ENCODE measurements at places on chromosomes 6 and 20.

DNA sequence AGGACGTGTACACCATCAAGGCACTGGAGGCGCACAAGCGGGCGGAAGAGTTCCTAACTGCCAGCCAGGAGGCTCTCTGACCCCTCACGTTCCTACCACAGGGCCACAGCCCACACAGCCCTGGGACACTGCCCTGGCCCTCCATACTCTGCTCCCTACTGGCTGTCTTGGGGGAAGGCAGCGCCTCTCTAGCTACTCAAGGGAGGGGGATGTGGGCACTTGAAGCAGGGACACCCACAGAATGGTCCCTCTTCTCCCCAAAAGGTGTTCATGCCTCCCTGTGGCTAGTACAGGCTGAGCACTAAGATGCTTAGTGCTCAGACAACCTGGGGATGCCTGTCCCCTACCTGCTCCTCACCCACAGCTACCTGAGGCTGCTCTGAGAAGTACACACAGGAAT lies 2.5 kb downstream of the MEA1 start:
- no peak for DNase-seq

DNA sequence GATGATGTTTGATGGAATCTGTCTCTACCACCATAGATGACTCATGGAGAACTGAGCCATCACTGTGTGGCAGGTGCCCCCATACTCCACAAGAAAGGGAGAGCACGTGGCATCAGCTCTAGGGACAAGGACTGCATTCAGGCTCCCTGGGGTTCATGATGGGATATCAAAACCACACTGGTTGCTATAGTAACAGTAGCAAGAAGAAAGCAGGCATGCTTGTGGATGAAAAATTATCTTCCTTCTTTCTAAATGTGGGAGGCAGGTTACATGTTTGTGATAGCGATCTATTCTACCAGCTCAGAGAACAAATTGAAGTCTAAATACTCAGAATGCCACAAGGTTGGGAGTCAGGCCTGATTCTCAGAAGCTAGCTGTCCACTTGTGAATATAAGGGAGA lies 224.2 kb downstream of the ARHGAP18 start:
- DNase-seq = no peak

DNA sequence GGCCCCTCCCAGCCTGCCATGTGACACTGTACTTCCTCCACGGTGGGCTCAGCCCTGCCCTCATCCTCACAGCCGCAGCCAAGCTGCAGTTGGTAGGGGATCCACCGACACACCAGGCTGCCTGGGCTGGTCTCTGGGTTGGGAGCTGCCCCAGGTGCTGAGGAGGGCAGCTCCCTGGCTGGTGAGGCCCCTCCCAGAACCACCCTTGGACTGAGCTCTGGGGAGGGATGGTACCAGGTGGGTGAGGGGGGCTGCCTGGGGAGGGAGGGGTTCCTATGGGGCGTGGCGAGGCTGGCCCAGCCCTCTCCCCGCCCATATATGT lies 185 bp upstream of the TNFRSF6B start:
- DNase-seq = no peak

DNA sequence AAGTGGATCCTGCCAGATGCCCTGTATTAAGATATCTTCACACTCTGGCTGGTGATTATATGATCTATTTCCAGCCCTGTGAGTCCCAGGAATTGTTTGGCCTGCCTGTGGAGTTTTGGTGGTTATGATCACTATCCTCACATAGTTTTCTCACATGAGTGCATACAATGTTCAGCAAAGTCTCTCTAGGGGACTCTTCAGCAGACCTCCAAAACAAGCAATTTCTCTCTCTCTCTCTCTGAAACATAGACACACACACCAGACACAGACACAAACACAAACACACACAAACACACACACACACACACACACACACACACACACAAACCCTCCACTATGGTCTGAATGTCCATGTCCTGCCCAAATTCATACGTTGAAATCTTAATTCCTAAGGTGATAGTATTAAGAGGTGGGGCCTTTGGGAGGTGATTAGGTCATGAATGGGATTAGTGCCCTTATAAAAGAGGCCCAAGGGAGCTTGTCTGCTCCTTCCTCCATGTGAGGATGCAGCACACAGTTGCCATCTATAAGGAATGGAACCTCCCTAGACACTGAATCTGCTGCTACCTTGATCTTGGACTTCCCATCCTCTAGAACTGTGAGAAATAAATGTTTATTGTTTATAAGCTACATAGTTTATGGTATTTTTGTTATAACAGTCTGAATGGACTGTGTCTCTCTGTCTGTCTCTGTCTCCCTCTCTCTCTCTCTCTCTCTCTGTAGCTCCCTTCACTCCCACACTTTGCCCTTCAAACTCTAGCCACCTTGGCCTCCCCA lies 22.0 kb upstream of the SYNJ2 start:
- no peak for DNase-seq

DNA sequence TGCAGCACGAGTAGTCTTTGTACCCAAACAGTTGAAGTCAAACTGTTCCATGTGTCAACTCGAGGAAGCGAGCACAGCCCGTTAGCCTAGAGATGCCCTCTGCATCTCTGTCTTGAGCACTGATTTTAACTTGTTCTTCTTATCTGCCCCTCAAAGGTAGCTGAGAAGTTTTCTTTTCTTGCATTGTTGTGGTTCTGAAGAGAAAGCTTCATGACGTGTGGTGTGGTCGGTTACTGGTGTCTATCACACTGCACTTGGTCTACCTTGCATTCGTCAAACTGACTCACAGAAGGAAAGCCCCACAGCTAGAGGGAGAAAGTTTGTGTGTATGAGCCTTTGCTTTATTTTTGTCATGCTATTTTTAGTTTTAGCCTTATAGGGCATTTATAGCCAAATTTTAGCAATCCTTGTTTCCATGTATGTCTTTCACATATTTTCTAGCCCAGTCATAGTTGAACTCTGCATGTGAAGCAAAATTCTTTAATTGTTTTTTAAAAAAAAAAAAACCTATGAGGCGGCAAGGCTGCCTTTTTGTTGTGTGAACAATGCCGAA lies 115.1 kb downstream of the JAG1 start:
- DNase-seq = no peak

DNA sequence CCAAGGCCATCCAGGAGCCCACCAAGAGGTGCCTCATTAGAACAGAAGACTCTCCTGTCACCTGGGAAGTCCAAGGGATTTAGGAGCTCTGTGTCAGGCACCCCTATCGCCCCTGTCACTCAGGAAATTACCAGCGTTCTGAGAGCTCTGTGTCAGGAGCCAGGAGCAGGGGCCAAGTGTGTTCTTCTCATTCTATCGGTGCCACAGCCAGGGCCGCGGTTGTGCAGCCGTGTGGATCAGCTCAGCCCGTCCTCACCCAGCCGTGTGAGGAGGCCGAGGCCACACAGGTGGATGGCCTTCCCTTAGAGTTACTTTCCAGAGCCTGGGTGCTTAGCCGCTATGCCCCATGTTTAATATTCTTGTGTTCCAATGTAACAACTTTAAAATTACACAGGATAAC lies 9.8 kb downstream of the MTG2 start:
- DNase-seq = no peak

DNA sequence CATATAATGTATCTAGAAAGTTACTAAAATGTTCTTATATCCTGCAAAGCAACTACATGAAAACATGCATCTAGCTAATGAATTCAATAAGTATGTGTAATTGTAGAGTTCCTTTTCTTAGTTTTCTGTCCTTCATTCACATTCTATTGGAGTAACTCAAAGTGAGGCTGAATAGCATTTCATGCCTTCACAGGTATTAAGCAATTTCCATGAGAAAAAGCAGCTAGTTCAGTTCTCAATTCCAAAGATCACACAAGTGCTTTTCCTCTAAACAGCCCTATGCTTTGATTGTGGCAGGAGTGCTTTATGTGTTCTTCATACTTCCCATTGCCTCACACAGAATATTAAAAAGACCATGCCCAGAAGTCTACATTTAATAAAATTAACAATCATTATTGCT lies 274.9 kb downstream of the RFPL4B start:
- no peak for DNase-seq

- no peak for DNase-seq
Observed at GRCh38 chr6:113451049-113451448, 406.1 kb upstream of the MARCKS start.

DNA sequence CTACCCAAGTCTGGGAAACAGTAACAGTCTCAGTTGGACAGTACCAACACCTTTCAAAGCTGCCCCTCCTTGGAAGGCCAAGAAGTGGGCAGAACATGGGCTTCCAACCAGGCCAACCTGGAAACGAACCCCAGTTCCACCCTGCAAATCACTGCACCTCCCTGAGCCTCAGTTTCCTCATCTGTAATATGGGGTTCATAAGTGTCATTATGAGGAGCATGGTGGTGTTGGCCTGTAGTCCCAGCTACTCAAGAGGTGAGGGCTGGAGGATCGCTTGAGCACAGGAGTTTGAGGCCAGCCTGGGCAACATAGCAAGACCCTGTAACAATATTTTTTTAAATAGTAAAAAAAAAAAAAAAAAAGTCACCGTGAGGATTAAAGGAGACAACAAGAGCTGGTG lies 34.5 kb downstream of the C20orf203 start:
- no peak for DNase-seq

GRCh38 chr20:10453241-10453640 lies 18.1 kb downstream of the SLX4IP start:
- DNase-seq = no peak

DNA sequence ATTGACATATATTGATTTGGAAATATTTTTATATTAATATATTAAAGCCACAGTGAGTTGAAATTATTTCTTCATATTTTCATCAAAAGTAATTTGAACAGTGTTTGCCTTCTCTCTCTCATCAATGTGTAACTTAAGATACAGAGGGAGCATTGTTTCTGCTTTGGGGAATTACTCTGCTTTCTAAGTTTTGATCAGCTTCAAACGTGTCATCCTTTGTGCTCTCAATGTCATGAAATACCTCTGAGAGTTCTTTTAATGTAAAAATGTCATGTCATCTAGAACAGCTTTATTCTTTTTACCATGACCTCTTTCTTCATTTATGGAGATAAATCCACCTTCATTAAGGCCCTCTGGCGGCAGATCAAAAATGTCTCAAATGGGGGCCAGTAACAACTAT lies 259.4 kb upstream of the STXBP5 start:
- DNase-seq = no peak

- no peak for DNase-seq
Observed at GRCh38 chr20:11734431-11734830, 183.3 kb upstream of the BTBD3 start.

DNA sequence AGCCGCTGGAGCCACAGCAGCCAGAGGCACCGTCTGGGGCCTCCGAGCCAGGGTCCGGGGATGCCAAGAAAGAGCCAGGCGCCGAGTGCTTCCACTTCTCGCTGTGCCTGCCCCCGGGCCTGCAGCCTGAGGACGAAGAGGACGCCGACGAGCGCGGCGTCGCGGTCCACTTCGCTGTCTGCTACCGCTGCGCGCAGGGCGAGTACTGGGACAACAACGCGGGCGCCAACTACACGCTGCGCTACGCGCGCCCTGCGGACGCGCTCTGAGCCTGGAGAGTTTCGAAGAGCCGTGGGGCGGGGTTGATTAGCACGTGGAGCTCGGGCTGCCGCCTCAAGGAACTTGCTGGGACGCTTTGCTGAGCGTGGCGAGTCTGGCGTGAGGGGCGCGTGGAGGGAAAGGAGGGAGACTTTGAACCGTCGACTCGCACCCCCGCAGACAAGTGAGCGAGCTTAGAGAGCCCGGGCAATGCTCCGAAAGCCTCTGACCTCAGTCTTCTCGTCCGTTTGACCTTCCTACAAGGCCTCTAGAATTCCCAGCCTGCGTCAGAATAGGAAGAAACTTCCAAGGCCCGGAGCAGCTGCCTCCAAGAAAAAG lies 1.3 kb downstream of the PPP1R3G start:
- DNase-seq = no peak

DNA sequence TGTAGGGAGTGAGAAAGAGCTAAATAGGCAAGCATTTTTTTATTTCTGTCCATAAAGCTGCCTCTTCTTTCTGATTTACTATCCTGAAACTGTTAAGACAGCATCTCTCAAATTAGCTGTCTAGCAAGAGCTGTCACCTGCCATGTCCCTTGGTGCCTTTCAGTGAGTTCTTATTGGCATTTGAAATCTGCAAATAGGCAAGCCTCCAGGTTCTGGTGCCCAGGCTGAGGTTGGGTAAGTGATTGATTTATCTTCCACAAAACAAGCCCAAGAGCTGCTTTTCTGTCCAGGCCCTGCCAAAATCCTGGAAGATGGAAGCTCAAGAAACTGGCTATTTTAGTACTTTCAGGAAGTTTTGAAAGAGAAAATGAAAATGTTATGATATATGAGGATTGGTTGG lies 22.4 kb downstream of the MANEA start:
- no peak for DNase-seq

GRCh38 chr20:21315138-21315537 lies 12.0 kb downstream of the XRN2 start:
- DNase-seq = no peak

DNA sequence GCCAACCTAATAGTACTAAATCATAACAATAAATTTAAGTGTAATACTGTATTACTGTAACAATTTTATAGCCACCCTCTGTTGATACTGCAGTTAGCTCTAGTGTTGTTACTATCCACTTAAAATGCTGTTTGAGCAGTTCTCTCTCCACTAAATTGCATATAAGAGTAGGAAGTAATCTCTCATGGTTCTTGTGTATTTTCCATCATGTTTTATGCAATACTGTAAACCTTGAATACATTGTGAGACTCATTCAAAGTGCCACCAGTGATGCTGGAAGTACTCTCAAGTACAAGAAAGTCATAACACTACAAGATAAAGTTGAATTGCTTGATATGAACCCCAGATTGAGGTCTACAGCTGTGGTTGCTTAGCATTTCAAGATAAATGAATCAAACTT lies 65.5 kb downstream of the WASF1 start:
- no peak for DNase-seq

- DNase-seq = no peak
Observed at GRCh38 chr6:112761740-112762139, 414.6 kb downstream of the RFPL4B start.

DNA sequence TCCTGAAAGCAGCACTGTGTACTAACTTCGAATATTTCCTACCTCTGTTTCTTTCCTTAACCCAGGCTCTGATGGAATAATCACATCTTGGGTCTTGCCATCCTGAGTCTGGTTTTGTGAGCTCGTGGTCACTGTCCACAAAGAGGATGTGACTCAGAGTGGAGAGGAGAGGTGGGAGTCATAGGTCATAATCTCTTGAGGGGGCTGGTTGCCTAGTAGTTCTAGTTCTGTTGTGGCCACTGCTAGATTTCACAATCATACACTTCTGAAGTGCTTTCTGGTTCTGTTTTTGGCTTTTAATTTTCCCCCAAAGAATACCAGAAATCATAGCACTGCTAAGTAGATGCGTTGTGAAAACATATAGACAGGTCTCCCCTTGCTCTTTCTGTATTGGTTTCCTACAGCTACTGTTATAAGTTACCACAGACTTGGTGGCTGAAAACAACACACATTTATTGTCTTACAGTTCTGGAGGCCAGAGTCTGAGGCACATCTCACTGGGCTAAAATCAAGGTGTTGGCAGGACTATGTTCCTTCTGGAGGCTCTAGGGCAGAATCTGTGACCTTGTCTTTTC lies 102.8 kb downstream of the NRSN1 start:
- no peak for DNase-seq

- no peak for DNase-seq
Observed at GRCh38 chr6:2257363-2257762, 12.0 kb upstream of the GMDS start.
